Hematopoietic multipotent progenitor cell (in vitro differentiated cells): ENCODE measurements at places on chromosomes 3 and 15. TPM values are rescaled to one million over a fixed set of nuclear protein-coding genes. Genes with fewer than 3 reads are reported as not detected.

- DNase-seq: no peak
Measured at GRCh38 chr3:48652923-48653715, 9.6 kb downstream of the CELSR3 start.

DNA sequence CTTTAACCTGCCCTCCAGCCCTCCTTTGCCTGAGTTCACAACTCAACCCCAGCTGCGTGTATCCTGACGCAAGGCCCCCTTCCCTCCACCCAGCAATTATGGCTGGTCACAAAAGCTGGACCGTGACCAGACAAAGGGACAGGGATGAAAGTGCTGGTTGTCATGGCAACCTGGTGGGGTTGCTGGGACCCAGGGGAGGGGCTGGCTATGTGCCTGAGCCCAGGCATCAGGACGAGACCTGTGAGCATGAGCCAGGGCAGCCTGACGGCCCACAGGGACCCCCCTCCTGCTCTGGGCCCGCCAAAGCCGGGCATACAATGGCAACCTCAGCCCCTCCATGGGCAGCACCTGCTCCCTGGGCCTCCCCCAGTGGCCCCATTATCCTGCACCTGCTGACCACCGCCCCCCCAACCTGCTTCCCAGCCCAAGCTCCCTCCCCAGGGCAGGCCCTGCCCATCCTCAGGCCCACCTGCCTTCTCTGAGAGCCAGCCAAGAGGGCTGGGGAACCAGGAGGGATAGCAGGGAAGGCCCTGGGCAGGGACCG lies 4.5 kb upstream of the DNAH1 start:
- no peak for DNase-seq

- no peak for DNase-seq
Measured at GRCh38 chr15:88538972-88539371, 7.5 kb downstream of the DET1 start.

DNA sequence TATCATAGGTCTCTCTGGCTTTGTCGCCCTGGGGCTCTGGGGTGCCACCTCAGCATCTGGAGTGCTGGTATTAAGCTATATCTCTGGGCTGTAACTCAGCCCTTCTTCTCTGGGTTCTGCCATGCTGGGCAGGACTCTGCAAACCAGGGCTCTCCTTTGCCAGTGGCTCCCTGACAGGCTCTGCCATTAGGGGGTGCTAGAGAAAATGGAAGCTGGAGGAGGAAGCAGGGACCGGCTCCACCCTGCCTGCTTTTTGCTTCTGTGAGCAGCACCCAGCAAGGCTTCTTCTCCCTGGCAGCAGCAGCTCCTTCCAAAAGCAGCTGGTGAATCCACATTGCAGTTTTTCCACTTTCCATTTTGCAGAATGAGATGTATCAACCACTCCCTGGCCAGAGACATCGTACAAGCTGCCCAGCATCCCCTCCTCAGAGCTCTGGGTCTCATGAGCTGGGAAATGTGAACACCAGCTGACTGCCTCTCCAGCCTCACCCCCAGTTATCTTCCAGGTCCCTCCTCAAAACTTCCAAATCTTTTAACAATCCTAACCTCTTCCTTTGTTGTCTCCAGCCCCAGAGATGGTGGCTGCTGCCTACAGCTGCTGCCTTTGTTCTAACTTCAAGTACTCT lies 165.0 kb downstream of the ABHD5 start:
- no peak for DNase-seq

DNA sequence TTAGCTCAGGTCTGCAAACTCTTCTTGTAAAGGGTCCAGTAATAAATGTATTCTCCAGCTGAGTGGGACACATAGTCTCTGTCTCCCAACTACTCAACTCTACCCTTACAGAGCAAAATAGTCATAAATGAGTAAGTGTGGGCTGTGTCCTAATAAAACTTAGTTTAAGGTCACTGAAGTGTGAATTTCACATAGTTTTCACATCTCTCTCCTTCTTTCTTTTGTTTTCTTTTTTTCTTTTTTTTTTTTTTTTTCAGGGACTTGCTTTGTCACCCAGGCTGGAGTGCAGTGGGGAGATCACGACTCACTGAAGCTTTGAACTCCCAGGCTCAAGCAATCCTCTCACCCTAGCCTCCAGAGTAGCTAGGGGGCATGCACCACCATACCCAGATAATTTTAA lies 1.9 kb upstream of the ACTL6A start:
- no peak for DNase-seq

DNA sequence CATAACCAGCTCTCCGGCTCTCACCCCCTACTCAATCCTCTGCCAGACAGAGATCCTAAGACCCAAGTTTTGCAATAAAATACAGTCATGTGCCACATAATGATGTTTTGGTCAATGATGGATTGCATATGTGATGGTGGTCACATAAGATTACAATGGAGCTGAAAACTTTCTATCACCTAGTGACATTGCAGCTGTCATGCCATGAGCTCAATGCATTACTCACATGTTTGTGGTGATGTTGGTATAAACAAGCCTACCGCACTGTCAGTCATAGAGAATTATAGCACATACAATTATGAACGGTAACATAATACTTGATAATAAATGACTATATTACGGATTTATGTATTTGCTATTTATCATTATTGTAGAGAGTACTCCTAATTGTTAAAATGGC lies 26.9 kb upstream of the SAMMSON start:
- no peak for DNase-seq

GRCh38 chr15:88880944-88881740 lies 14.2 kb downstream of the HAPLN3 start:
- DNase-seq: no peak

DNA sequence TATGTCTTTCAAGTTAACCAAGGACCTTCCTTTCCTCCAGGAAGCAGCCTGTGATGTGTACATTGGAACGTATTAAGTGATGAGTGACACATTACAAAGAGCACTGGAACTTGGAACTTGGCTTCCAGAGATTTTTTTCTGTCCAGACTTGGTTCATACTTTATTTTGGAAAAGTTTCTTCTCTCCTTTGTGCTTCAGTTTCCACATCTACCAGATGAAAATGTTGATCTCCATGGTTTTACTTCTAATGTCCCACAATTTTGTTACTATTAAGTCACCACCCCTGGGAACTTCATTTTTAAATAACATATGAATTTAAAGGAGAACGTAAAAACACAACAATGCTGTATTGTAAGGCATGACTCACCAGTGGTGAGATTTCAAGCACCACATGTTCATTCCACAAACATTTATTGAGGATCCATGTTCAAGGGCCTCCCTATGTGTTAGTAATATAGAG lies 290.7 kb upstream of the LMCD1 start:
- no peak for DNase-seq

DNA sequence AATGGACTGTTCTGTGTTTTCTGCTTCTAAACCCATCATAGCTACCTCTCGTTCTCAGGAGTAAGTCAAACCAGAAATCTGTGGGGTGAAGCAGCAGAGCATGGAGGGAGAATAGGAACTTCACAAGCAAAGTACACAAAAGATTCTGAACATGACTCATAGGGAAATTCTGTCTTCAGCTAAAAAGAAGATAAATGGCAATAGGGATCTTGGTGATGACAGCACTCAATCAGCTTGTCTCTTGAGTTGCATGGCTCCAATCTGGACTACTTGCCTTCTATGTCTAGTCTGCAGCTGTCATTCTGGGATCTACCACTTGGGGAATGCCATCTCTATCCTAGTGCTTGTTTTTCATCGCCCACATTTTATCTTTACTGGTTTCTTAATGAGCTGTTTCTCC lies 13.5 kb upstream of the GRAMD1C start:
- no peak for DNase-seq

DNA sequence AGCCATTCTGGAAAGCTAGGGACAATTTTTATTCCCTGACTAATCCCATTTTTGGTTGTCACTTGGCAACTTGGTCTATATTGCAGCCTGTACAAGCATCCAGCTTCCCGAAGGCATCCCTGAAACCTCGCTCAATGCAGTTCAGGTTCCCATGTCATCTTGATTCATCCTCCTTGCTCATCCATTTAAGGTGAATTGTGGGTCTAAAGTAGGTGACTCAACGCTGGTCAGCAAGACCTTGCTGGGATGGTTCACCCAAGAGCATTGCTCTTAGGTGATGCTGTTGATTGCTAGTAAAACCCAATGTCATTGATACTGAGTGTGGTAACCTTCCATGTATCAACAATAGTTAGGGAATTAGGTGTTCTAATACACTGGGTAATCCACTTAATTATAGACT lies 13.1 kb upstream of the RAB8B start:
- no peak for DNase-seq

DNA sequence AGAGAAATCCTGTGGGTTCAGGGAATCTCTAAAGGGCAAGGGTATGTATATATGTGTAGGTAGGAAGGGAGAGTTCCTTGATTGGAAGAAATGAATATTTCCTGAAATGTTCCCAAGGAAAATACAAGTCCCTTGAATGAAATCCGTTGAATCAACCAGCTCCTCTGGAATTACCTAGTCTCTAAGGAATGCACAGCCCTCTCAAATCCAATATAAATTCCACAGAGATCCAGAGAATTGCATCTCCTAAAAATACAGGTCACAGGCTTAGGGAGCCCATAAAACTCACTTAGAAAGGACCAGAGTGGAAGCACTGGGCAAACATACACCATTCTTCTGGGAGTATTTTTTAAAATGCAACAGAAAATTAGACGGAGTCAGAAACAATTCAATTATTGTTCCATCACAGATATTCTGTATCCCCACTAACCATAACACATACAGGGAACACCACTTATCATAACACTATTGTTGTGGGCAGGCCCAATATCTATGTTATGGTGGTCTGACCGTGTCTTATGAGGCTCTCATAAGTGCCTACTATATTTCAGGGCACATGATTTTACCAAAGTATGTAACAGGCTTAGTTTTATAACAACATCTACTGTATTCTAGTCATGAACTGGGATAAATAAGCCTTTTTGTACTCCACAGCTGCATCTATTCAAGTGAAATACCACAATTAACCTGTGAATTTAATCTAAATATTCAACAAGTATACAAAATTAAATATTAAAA lies 43.7 kb downstream of the IGSF11 start:
- no peak for DNase-seq

GRCh38 chr15:27583651-27584050 lies 515.5 kb downstream of the OCA2 start:
- no peak for DNase-seq

GRCh38 chr3:128416578-128417211 lies 50.0 kb downstream of the DNAJB8 start:
- DNase-seq: no peak

TICRR gene
- 1.6 TPM for total RNA-seq

SI gene
- total RNA-seq: not detected

IGSF11 gene
- under 0.01 TPM for total RNA-seq

SCN11A gene
- total RNA-seq: under 0.01 TPM

MEX3B gene
- 29.4 TPM for total RNA-seq

TNNC1 gene
- 0.54 TPM for total RNA-seq

CTXN2 gene
- not detected for total RNA-seq

STX19 gene
- total RNA-seq: not detected

CPLX3 gene
- total RNA-seq: not detected

ARL14 gene
- not detected for total RNA-seq

THPO gene
- not detected for total RNA-seq

SNURF gene
- total RNA-seq: 5.1 TPM

FOXB1 gene
- total RNA-seq: not detected
